Activated T-cell treated with anti-CD3 and anti-CD28 coated beads, Interleukin-2, amount 50 U/mL, for 48 hours (primary cell): ENCODE measurements at places on chromosomes 11 and 22.

DNA sequence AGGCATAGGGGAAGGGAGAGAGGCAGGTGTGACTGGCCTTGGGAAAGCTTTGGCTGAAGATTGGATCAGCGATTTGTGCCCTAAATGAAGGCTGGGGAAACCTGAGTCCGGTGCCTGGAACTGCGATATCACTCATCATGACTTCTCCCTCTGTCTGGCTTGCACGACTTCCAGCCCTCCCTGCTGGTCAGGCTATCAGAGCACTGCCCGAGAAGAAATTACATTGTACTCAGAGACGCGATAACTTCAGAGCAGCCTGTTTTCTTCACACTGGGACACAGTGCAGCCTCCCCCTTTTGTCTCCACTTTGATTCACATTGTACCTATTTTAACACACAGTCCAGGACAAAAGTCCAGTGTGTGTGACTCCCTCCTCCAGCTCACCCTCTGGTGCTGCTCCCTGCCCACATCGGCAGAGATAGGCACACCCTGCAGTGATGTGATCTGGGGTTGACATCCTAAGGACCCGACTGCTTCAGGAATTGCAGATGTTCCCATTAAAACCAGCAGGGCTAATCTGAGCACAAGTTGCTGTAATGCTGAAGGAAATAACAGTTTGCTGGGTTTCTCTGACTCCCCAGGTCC is 62.1 kb upstream of the CADM1 start:
- DNase-seq, result no peak

- no peak for DNase-seq
Observed at GRCh38 chr22:24583221-24584165, 9.4 kb downstream of the LRRC75B start.

- DNase-seq, result no peak
Observed at GRCh38 chr11:3146612-3147256, 18.4 kb downstream of the OSBPL5 start.

DNA sequence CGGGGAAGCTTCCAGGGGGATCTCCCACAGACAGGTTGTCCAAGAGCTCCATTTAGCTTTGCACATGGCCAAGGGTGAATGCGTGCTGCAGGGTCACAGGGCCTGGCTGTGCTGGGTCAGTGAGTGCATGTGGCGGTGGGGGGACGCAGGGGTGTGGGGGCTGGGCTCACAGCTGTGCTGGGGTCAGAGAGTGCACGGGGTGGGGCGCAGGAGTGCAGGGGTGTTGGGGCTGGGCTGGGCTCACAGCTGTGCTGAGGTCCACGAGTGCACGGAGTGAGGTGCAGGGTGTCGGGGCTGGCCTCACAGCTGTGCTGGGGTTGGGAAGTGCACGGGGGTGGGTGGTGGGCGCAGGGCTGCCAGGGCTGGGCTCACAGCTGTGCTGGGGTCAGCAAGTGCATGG is 557.7 kb downstream of the BRD1 start:
- DNase-seq, result no peak

- DNase-seq, result no peak
Observed at GRCh38 chr11:100752371-100753171, 65.5 kb downstream of the ARHGAP42 start.

GRCh38 chr11:14258221-14258935 is 100.6 kb downstream of the RRAS2 start:
- DNase-seq, result no peak

- DNase-seq, result no peak
Observed at GRCh38 chr11:87114093-87114492, 76.4 kb downstream of the TMEM135 start.

- DNase-seq, result no peak
Observed at GRCh38 chr11:115792903-115793302, 288.7 kb upstream of the CADM1 start.

DNA sequence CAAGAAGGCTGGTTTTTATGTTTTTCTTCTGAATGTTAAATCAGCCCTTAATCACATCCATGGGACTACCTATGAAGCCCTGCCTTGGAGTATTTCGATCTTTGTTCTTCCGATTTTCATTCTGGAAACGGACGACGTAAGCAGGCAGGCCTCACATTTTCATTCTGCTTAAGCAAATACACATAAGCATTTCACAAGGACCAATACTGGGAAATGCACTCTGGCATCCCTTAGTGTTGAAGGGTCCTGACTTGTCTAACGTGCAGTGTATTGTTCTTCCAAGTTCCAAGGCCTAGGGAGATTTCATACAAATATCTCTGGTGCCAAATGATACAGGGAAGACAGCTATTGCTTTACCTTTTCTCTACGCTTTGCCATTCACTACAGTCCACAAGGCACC is 143.8 kb downstream of the LARGE1 start:
- DNase-seq, result no peak

GRCh38 chr11:109300211-109300610 is 121.8 kb upstream of the C11orf87 start:
- no peak for DNase-seq

GRCh38 chr11:12157241-12157661 is 46.9 kb downstream of the MICAL2 start:
- peak; percentile 41 for DNase-seq

DNA sequence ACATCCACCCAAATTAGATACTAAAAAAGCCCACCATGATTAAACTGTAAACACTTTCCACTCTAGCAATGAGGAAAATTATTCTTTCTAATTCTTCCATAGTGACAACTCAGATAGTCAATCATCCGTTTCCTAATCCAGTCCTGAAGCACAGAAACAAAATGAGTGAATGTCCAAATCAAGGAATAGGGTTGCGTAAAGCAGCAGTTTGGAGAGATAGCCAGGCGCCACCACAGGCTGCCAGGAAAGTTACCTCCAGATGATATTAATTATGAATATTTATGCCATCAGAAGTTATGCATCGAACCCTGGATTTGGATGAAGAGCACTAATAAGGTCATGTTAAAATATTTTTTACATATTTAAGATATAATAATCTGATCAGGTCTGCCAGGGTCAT is 63.2 kb downstream of the ETS1 start:
- DNase-seq, result no peak

DNA sequence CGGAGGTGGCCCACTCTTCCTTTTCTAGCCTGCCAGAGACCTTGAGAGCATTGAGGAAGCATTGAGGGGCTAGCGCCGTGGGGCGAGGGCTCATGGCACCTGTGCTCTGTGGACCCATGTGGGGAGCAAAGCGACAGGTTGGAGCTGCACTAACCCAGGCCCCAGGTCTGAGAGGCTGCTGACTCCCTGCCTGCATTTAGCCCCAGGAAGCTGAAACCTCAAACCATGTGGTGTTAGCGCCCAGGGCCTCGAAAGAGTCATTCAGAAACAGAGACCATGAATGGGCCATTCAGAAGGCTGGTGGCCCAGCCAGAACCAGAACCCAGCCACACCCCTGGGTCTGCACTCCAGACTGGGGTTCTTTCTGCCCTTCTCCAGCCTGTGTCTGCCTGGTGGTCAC is 88.6 kb downstream of the BCR start:
- no peak for DNase-seq

GRCh38 chr11:61120099-61120705 is 17.9 kb downstream of the CD5 start:
- DNase-seq, result peak; percentile 31

DNA sequence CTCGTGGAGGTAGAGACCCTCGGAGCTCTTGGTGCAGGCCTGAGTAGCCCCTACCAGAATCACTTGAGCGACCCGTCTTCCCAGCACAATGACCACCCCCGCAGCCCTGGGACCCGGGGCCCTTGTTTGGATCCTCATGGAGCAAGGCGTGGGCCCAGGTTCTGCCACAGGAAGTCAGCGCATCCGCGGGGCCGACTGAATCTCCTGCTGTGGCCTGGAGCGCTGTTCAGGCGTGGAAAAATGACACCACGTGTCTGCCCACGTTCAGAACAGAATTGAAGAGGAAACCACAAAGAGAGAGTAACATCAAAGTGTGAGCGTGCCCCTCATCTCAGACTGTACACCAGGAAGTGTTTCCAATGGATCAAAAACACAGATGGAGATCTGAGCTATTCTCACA is 1479.2 kb downstream of the TBC1D22A start:
- DNase-seq, result no peak

- no peak for DNase-seq
Observed at GRCh38 chr11:77813256-77813655, 7.3 kb downstream of the RSF1 start.

DNA sequence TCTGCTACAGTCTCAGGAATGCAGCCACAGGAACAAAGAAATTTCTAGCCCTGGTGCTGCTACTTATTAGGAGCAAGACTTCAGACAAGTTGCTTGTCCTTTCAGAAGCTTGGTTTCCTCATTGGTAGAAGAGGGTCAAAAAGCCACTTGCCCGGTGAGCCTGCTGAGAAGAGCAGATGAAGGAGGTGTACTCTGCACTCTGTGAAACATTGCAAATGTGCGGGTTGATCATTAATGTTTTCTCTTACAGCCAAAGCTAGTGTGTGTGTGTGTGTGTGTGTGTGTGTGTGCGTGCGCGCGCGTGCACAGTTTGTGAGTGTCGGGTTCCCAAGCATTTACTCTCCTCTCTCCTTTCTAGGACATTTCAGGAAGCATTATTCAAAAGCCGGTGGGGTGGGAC is 86.3 kb upstream of the NNMT start:
- DNase-seq, result no peak

DNA sequence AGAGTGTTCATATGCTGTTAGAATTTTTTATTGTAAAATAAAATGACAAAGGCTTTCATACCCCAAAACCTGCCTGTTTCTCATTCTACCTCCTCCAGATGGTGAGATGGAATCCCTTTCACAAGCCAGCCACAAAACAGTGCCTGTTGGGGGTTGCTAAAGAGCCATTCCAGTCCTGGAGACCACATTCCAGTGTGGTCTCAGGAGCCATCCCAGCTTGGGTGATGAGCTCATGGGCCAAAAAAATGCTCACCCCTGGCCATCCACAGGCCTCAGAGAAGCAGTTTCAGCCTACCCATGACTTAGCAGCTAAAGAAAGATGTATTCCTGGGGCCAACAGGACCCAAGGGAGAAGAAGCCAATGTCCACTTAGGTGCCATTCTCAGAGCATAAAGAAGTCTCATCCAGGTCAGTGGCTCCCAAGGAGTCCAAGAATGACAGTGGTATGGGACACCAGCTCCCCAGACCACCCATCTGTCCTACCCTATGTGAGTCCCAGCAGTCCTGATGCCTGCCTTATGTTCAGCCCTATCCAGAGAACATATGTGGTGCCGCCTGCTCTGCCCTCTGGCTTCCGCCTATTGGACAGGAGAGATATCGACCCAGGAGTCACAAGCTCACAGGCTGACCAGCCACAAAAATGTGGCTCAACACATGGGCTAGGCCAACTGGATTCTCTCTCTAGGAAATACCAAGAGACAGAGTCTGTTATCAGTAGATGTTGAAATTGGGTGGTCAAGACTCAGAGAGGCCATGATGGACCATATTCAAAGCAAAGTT is 26.4 kb downstream of the C11orf91 start:
- peak; percentile 4 for DNase-seq

DNA sequence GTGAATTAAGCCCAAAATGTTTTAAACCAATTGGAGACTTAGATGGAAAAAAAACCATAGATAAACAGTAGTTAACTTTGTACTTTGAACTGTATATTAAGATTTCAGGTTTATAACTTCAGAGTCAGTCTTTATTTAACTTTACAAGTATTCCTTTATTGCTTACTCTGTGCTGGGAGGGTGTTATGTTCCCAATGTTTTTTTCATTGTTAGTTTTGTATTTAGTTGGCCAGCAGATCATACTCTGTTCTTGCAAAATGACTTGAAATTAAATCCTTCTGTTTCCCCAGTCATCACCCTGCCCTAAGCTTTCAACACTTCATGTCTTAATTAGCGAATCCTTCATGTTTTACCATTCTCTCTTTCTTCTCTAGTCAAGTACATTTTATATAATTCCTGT is 25.3 kb downstream of the SIK2 start:
- no peak for DNase-seq

DNA sequence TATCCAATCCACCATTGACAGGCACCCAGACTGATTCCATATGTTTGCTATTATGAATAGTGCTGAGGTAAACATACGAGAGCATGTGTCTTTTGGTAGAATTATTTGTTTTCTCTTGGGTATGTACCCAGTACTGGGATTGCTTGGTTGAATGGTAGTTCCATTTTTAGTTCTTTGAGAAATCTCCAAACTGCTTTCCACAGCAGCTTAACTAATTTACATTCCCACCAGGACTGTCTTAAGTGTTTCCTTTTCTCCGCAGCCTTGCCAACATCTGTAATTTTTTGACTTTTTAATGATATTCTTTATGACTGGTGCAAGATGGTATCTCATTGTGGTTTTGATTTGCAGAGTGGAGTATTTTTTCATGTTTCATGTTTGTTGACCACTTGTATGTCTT is 8.3 kb downstream of the FDX1 start:
- no peak for DNase-seq

DNA sequence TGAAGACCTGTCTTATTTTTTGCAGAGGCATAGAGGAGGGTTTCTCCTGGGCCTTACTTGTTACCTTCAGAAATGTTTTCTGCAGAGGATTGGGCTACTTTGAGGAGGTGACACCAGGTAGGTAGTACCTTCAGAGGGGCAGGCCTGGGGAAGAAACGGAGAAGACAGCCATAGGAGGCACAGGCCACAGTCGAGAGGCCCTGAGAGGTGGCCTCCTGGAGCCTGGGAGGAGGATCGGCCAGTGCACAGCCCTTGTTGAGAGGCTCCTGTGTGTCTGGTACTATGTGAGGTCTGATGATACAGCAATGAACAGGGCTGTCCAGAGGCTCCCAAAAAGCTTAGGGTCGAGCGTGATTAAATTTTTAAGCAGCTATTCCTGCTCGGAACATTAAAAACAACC is 11.5 kb downstream of the GTPBP1 start:
- no peak for DNase-seq

- peak; percentile 44 for DNase-seq
Observed at GRCh38 chr22:20258584-20259326, 9.4 kb downstream of the RTN4R start.

DNA sequence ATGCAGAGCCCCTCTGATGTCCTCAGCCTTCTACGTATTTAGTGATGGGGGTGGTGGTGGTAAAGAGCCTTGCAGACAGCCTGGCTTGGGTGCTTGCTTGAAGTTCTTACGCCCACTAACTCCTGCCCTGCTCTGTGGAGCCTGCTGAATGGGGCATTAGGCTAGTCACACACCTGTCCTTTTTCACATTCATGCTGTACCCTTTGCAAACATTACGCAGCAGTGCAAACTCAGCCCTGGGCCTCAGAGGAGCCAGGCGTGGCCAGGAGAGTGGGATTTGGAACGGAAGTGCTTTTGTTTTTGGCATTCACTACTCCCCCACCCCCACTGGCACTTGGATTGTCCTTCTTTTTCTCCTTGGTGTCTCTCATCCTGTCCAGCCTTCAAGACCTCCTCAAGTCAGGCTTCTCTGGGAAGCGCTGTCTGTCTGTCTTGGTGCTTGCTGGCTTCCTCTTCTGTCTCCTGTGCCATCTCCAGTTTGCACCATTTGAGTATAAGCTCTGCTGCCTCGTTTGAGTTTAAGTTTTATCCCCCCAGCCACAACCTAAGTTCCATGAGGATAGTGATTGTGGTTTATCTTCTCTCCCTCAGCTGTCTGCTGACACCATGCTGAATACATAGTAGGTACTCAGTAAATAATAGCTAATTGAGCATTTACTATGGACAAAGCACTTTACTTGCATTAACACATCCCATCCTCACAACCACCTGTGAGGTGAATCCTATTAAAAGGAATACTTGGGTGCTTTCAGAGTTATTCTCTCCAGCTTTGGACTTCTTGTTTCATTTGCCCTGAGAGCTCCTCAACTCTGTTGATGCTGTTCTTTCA is 26.7 kb downstream of the ZBTB16 start:
- no peak for DNase-seq

GRCh38 chr11:126145954-126146353 is 65.5 kb downstream of the RPUSD4 start:
- DNase-seq, result no peak

- peak; percentile 44 for DNase-seq
Observed at GRCh38 chr22:41681616-41682015, 7.1 kb downstream of the SNU13 start.

GRCh38 chr11:88164320-88164719 is 10.9 kb downstream of the RAB38 start:
- DNase-seq, result no peak
